ENCODE measurements at places on chromosomes 11 and 22. TPM values are rescaled to one million over a fixed set of nuclear protein-coding genes. Genes with fewer than 3 reads are reported as not detected.

DNA sequence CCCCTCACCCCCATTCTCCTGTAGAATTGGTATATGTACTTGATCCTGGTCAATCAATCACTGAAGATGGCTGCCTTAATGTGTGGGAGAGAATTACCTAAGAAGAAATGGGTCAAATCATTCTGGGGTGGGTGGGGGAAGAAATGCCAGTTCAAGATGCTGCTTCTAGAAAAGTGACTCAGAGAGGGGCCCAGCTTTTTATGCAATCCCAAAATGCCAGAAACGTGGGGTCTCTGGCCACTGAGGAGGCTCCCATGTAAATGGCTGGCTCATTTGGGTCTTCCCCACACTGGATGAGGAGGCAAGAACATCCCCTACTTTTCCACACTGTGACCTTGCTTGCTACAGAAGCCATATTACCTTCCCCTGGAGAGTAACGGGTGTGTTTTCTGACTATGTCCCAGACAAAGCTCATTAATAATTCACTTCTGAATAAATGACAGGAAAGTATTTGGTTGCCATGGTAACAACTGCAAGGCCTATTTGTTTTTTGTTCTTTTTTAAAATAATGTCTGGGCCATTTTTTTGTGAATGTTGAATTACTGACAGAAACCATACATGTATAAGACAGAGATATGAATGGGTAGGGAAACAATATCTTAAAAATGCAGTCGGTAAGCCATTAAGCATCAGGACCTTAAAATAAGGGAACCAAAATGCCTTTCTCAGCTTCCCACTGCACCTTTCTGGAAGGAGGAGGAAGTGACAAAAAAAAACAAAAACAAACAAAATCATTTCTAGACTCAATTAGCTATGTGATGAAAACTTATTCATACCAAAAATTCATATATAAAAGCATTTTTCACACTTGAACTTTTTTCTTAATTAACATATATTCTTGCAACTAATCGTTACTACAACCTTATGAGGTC is 32.0 kb downstream of the SLC1A2 start:
- H3K27me3 ChIP-seq, result no peaks in the 10 kb centered on the region
- no peak for DNase-seq
- H3K4me3 ChIP-seq, result no peak overlapping the region
- H3K27ac ChIP-seq, result no peak overlapping the region
- no peaks in the 10 kb centered on the region for H3K36me3 ChIP-seq

- H3K27ac ChIP-seq, result no peak overlapping the region
- H3K4me3 ChIP-seq, result no peak overlapping the region
- no peaks in the 10 kb centered on the region for H3K27me3 ChIP-seq
- no peak for DNase-seq
- H3K36me3 ChIP-seq, result no peaks in the 10 kb centered on the region
- no peaks in the 10 kb centered on the region for H3K4me1 ChIP-seq
These were observed 56.0 kb upstream of the HORMAD2 start for GRCh38 chr22:30024231-30024630.

GRCh38 chr22:37639771-37640590 is 512 bp downstream of the SH3BP1 start:
- peak overlapping the region; percentile 95 for H3K27ac ChIP-seq
- no peak for DNase-seq
- H3K36me3 ChIP-seq, result no peaks in the 10 kb centered on the region
- H3K27me3 ChIP-seq, result no peaks in the 10 kb centered on the region
- peaks cover 63% of the 10 kb centered on the region for H3K4me1 ChIP-seq
- H3K4me3 ChIP-seq, result peak overlapping the region; percentile 96

The TOB2 gene
- polyA plus RNA-seq, result 30.8 TPM

The SUSD2 gene
- polyA plus RNA-seq, result 6.9 TPM

The PRR5 gene
- 91.2 TPM for polyA plus RNA-seq

All from hepatocyte (in vitro differentiated cells).